ENCODE measurements at places on chromosomes 7 and 10. TPM values are rescaled to one million over a fixed set of nuclear protein-coding genes. Genes with fewer than 3 reads are reported as not detected.

The LAMB4 gene
- under 0.01 TPM for total RNA-seq

The OLAH gene
- total RNA-seq = not detected

The TMEM236 gene
- total RNA-seq = not detected

The SEC31B gene
- total RNA-seq = 3.9 TPM

The ZNF239 gene
- total RNA-seq = 4.3 TPM

The TBATA gene
- total RNA-seq = not detected

The FAM180A gene
- total RNA-seq = 20.2 TPM

The IFIT1 gene
- 40.8 TPM for total RNA-seq

The COBL gene
- not detected for total RNA-seq

The HOXA13 gene
- total RNA-seq = not detected

The PNLIPRP1 gene
- not detected for total RNA-seq

The PLA2G12B gene
- total RNA-seq = not detected

The HK1 gene
- 113 TPM for total RNA-seq

The KAZALD1 gene
- total RNA-seq = 84.3 TPM

The PPP3CB gene
- total RNA-seq = 22.8 TPM

The PRR15 gene
- total RNA-seq = 0.16 TPM

The LIPK gene
- not detected for total RNA-seq

The TRPV5 gene
- total RNA-seq = not detected

The NRP1 gene
- total RNA-seq = 306 TPM

The IKZF1 gene
- 0.16 TPM for total RNA-seq

The TMEM130 gene
- 1.3 TPM for total RNA-seq

The THSD7A gene
- 1.1 TPM for total RNA-seq

The WIPF3 gene
- total RNA-seq = under 0.01 TPM

The FAM107B gene
- 24.1 TPM for total RNA-seq

The IL6 gene
- 0.94 TPM for total RNA-seq

The UNC5B gene
- total RNA-seq = 11.4 TPM

The ZNF365 gene
- total RNA-seq = 0.94 TPM

The OGDHL gene
- 0.47 TPM for total RNA-seq

The SLC29A4 gene
- total RNA-seq = 6.1 TPM

The MRLN gene
- total RNA-seq = not detected

The CUEDC2 gene
- 47.0 TPM for total RNA-seq

The ANXA11 gene
- 72.4 TPM for total RNA-seq

The WNT2 gene
- total RNA-seq = 0.63 TPM

The ACHE gene
- under 0.01 TPM for total RNA-seq

The GOLGA7B gene
- total RNA-seq = not detected

The PALD1 gene
- 0.43 TPM for total RNA-seq

The TMEM60 gene
- 22.4 TPM for total RNA-seq

The TWIST1 gene
- total RNA-seq = 127 TPM

The C10orf105 gene
- total RNA-seq = under 0.01 TPM

Measured in bronchial smooth muscle cell (primary cell).